ENCODE measurements at places on chromosomes 16 and 17.

DNA sequence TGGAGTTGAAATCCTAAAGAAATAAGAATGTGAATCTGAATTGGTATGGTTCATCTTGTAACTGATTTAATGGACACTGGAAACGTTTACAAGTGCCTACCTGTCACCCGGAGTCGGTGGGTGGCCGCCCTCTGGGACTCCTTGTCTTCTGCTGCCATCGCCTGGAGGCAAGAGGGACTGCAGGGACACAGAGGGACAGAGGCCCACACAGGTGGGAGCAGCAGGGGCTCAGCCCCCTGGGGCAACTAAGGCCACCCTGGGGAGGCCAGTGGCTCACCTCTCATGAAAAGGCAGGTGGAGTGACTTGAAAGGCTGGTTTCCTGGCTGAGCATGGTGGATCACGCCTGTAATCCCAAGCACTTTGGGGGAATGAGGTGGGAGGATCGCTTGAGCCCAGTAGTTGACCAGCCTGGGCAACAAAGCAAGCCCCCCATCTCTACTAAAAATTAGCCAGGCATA, 23.2 kb downstream of the TMEM92 start:
- DNase-seq: peak; percentile 83

GRCh38 chr17:28716740-28717577, 709 bp downstream of the RAB34 start:
- DNase-seq: peak; percentile 61

DNA sequence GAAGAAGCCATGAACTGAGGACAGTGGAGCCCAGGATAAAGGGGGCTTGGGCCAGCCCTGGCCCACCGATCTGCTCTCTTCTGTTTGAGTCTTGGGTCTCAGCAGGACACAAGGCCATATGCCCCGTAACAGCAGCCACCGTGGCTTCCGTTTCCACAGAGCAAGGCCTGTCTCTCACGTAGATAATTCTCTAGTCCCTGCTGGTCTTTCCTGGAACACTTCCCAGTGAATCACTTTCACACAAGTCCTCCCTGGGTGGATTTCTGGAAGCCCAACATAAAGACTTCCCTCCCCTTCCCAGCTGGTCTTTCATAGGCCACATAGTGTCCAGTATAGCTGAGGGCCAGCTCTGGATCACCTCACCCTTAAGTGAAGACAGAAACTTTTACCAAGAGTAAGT, 19.9 kb upstream of the C16orf78 start:
- no peak for DNase-seq

GRCh38 chr17:67993998-67994361, 2.3 kb downstream of the C17orf58 start:
- no peak for DNase-seq

GRCh38 chr17:77707546-77707945, 251.0 kb upstream of the TNRC6C start:
- no peak for DNase-seq

- DNase-seq: no peak
These were observed 2.4 kb upstream of the CBFB start for GRCh38 chr16:67026570-67026969.

GRCh38 chr17:43330876-43331639, 67.7 kb upstream of the ARL4D start:
- no peak for DNase-seq

All from adrenal gland (tissue), 19 donors.